ENCODE measurements at places on chromosomes 3 and 15. TPM values are rescaled to one million over a fixed set of nuclear protein-coding genes. Genes with fewer than 3 reads are reported as not detected.

DNA sequence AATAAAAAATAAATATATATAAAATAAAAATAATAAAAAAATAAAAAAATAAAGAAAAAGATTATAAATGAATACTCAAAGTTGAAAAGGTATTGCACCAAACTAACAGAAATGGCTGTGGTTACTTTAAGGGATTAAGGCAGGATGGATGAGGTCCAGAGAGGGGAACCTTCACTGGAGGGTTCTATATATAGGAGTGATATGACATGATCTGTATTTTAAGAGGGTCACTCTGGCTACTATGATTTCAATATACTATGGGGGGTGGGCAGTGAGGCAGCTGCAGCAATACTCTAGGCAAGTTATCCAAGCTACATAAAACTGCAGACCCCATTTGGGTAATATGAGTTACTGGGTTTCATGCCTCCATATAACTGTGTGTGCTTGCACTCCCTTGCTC, 24.6 kb downstream of the ACAD11 start:
- no peaks in the 10 kb centered on the region for H3K36me3 ChIP-seq
- H3K27ac ChIP-seq, result no peak overlapping the region
- no peaks in the 10 kb centered on the region for H3K4me1 ChIP-seq
- no peak overlapping the region for H3K4me3 ChIP-seq

DNA sequence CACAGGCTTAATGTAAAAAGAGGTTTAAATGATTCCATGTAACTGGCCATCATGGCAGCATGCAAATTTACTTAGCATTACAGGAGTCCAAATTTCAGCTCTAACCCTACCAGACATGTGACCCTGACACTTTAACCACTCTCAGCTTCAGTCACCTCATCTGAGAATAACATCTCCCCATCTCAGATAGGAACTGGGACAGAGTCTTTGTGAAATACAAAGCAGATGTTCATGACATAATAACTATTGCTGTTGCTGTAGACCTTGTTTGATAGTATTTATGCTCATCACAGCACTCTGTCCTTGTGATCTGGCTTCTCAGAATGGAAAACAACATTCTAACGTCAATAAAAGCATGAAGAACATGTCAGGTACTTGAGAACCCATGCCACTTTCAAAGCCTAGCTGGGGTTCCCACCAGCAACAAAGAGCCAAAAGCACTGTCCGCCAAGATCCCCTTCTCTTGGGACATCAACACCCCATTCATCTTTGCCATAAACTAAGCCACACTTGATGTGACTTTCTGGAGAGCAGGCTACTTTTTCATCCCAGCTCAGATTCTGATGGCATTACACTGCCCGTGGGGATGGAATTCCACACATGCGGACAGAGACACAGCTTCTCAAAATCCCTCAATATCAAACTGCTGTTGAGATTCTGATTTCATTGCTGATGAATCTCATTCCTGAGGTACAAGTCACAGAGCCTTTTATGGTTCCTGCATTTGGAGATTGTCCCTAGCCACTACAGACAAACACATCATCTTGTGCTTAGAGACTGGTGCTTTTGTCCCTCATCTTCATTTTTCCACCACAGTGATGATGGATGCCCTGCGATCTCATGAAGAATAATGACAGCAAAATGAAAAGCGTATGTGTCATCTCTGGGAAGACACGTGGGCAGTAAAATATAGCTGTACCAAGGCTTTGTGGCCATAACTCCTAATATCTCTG, 202.7 kb downstream of the TNIK start:
- no peak for DNase-seq
- no peaks in the 10 kb centered on the region for H3K27me3 ChIP-seq
- H3K4me3 ChIP-seq, result no peak overlapping the region
- H3K4me1 ChIP-seq, result peaks cover 6% of the 10 kb centered on the region
- H3K27ac ChIP-seq, result no peak overlapping the region

Gene THRB
- 3.3 TPM for polyA plus RNA-seq

Gene FAM81A
- not detected for polyA plus RNA-seq

DNA sequence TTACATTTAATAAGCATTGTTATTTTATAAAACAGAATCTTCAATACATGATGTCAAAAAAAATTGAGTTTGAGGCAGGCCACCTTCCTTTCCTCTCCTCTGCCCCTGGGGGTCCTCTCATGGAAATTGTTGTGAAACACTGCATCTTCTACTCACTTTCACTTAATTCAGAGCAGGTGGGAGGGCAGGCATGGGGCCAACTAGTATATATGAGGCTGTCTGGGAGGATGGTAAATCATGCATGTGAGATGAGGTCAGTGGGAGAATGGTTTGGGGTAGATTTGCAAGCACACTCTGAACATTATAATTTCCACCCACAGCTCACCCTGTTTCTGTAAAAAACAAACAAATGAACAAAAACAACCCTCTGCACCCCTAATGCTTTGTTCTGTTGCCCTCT, 10.4 kb upstream of the CCDC14 start:
- no peaks in the 10 kb centered on the region for H3K4me1 ChIP-seq
- H3K27ac ChIP-seq, result no peak overlapping the region
- no peaks in the 10 kb centered on the region for H3K27me3 ChIP-seq
- no peaks in the 10 kb centered on the region for H3K36me3 ChIP-seq
- DNase-seq, result no peak

DNA sequence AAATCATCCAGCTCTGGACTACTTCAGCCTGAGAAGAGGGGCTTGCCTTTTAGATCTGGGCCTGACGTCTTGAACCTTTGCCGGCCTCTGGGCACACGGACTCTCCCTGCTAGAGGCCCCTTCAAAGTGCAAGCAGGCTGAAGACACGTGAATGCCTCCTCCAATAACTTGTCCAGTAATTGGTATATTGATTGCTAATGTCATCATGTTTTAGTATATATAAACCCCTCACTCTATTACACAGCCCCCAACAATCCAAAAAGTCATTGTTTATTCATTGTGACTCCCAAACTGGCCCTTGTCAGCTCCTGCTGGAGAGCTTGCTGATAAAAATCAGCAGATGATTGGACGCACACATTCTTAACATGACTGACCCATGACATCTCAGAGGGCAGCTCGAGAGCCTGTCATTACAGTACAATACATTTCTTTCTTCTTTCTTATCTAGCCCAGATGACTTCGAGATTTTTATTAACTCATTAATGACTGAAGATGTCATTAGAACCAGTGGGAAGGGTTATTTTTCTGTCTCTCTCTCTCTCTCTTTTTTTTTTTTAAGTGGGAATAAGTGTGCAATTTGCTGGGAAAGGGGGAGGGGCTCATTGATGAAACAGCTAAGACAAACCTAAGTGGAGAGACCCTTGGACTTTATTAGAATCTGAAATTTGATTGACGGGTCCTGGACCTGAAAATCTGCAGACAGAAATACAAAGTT, 65.5 kb upstream of the NR2F2 start:
- peaks cover 38% of the 10 kb centered on the region for H3K4me1 ChIP-seq
- no peaks in the 10 kb centered on the region for H3K36me3 ChIP-seq
- H3K27me3 ChIP-seq, result no peaks in the 10 kb centered on the region
- no peak overlapping the region for H3K27ac ChIP-seq
- no peak for DNase-seq

- no peaks in the 10 kb centered on the region for H3K36me3 ChIP-seq
- DNase-seq, result no peak
- no peak overlapping the region for H3K27ac ChIP-seq
- H3K4me3 ChIP-seq, result no peak overlapping the region
- peaks cover 2% of the 10 kb centered on the region for H3K27me3 ChIP-seq
Observed at GRCh38 chr15:88684345-88684744, 45.5 kb downstream of the ISG20 start.

DNA sequence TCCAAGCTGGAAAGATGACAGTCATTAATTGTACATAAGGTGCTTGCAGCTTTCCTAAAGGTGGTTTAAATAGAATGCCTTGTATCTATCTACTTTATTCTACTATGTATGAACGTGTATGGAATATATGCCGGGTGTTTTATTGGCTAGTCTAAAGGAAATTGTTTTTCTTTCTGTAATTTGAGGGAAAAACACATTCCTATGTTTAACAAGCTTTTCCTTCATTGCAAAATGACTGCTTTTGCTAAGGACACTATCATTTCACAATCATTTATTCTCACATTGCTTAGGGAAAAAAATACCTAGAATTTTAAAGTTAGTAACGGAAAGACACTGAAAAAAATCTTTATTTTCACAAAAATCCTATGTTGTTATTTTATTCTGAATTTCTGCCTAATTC, 141.7 kb downstream of the WDR76 start:
- DNase-seq, result no peak
- H3K4me1 ChIP-seq, result no peaks in the 10 kb centered on the region
- H3K36me3 ChIP-seq, result no peaks in the 10 kb centered on the region
- H3K4me3 ChIP-seq, result no peak overlapping the region
- no peak overlapping the region for H3K27ac ChIP-seq

Gene DPPA2
- polyA plus RNA-seq, result not detected

- H3K4me3 ChIP-seq, result no peak overlapping the region
- H3K27me3 ChIP-seq, result no peaks in the 10 kb centered on the region
- H3K36me3 ChIP-seq, result no peaks in the 10 kb centered on the region
- no peak for DNase-seq
- H3K4me1 ChIP-seq, result no peaks in the 10 kb centered on the region
- H3K27ac ChIP-seq, result no peak overlapping the region
Observed at GRCh38 chr3:21914451-21914850, 163.4 kb upstream of the ZNF385D start.

DNA sequence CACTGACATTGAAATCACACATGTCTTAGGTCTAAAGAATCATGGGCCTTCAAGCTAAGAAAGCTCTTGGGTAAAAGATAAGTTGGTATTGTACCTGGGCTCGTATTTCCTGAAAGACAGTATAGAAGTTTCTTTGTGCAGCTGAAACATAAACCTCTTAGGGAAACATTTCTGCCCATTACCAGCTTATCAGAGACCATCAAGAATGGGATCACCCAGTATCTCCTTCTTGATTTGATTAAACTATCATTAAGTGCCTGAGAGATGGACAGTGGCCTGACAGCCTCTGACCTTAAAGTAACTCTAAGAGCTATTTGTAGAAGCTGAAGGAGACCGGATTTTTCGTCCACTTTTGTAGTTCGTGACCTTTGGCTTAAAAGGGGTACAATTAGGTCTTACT, 265.3 kb downstream of the ERC2 start:
- no peak overlapping the region for H3K4me3 ChIP-seq
- no peak for DNase-seq
- H3K27ac ChIP-seq, result no peak overlapping the region
- H3K4me1 ChIP-seq, result no peaks in the 10 kb centered on the region

Gene SOX14
- polyA plus RNA-seq, result not detected

DNA sequence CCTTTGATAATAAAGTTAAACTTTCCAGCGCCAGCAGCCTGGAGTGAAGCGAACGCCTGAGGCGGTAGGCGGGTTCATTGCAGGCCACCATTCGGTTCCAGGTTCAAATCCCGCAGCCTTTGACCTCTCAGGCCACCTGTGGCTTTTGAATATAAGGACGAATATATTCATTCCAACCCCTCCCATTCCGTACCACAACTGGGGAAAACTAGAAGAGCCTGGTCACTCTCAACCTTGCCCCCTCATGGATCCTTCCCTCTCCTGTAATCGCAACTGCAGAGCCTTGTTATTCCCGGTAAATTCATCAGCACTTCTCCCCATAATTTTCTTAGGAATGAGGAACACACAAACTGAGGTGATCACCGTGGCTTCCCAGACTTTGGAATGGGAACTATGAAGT, 35.2 kb downstream of the ZIC4 start:
- no peaks in the 10 kb centered on the region for H3K4me1 ChIP-seq
- no peak for DNase-seq
- H3K27ac ChIP-seq, result no peak overlapping the region
- peaks cover 44% of the 10 kb centered on the region for H3K27me3 ChIP-seq
- no peaks in the 10 kb centered on the region for H3K36me3 ChIP-seq

GRCh38 chr3:190385731-190386688, 2.0 kb upstream of the CLDN16 start:
- H3K27ac ChIP-seq, result no peak overlapping the region
- no peaks in the 10 kb centered on the region for H3K4me1 ChIP-seq
- no peaks in the 10 kb centered on the region for H3K27me3 ChIP-seq
- no peak for DNase-seq
- no peak overlapping the region for H3K4me3 ChIP-seq

Gene TM4SF18
- polyA plus RNA-seq, result 5.3 TPM

Gene FAM131A
- 10.3 TPM for polyA plus RNA-seq

DNA sequence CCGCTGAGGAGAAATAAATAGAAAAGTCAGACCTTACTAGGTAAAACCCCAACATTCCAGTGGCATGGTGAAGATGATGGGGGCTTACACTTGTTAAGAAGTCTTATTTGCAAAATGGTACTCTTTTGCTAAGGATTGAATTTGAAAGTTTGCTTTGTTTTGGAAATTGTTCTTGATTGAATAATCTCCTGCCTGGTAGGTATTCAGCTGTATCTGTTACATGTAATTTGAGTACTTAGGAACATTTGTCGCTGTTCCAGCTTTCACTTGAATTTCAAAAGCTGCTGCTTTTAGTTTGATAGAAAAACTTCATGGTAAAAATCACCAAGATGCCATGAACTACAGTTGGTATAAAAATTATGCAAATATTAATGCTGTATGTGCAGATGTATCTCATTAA, 44.6 kb downstream of the TFG start:
- no peak for DNase-seq
- H3K4me1 ChIP-seq, result no peaks in the 10 kb centered on the region
- H3K4me3 ChIP-seq, result no peak overlapping the region
- H3K36me3 ChIP-seq, result no peaks in the 10 kb centered on the region

- H3K27ac ChIP-seq, result no peak overlapping the region
- no peak overlapping the region for H3K4me3 ChIP-seq
- H3K36me3 ChIP-seq, result no peaks in the 10 kb centered on the region
- DNase-seq, result no peak
- no peaks in the 10 kb centered on the region for H3K27me3 ChIP-seq
- H3K4me1 ChIP-seq, result no peaks in the 10 kb centered on the region
Observed at GRCh38 chr3:46897829-46898320, 20.4 kb downstream of the PTH1R start.

GRCh38 chr15:93055211-93055610, 33.8 kb downstream of the RGMA start:
- H3K27ac ChIP-seq, result no peak overlapping the region
- H3K27me3 ChIP-seq, result no peaks in the 10 kb centered on the region
- no peak for DNase-seq

DNA sequence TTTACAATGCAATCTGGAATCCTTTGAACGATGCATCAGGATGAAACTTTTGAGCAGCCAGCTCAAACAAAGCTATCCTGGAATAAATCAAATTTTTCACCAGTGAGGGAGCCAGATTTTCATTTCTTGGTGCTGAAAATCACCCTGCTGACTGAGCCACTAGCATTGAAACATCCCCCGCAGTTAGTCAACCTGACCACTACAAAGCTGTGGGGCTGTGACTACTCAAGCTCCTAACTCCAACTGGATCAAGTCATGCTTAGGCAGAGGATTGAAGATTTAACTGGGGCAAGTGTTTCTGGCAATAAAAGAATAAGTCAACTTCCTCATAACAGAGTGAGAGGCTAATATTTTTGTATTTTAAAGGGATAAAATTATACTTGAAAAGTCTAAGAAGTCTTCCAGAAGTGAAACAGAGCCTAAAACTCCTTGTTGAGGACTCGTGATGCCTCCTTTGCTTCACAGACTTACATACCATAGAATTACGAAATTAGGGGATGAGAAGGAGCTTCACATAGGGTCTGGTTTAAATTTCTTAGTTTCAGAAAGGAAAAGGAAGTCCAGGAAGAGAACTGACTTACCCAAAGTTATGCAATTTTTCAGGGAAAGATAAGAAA, 177.8 kb downstream of the SERPINI1 start:
- H3K4me3 ChIP-seq, result no peak overlapping the region
- no peaks in the 10 kb centered on the region for H3K27me3 ChIP-seq
- H3K4me1 ChIP-seq, result no peaks in the 10 kb centered on the region
- no peaks in the 10 kb centered on the region for H3K36me3 ChIP-seq

GRCh38 chr3:59772416-59773408, 722.9 kb upstream of the CFAP20DC start:
- no peak overlapping the region for H3K4me3 ChIP-seq
- H3K4me1 ChIP-seq, result no peaks in the 10 kb centered on the region

Data from small intestine (tissue), 16 donors.